ENCODE measurements at places on chromosomes 2 and 18.

GRCh38 chr2:11397513-11397912 lies 53.1 kb upstream of the ROCK2 start:
- DNase-seq: no peak

DNA sequence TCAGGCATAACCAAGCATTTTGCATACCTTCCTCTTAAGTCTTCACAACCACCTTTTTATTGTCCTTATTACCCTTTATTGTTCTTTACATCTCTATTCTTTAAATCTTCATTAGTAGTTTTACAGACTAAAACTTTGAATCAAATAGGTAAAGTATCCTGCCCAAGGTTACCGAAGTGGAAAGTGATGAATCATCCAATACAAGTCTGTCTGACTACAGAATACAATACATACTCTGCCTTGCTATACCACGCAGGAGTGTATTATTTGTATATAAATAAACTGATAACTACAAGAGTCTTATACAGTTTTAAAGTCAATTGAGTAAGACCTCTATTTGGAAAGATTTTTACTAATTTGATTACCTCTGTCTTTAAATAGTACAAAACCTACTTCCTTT lies 196.0 kb downstream of the ZEB2 start:
- no peak for DNase-seq

- DNase-seq: no peak
These were observed 120.1 kb upstream of the SLC1A4 start for GRCh38 chr2:64869126-64869525.

- DNase-seq: no peak
These were observed 299.6 kb downstream of the NDUFA10 start for GRCh38 chr2:239725551-239725890.

DNA sequence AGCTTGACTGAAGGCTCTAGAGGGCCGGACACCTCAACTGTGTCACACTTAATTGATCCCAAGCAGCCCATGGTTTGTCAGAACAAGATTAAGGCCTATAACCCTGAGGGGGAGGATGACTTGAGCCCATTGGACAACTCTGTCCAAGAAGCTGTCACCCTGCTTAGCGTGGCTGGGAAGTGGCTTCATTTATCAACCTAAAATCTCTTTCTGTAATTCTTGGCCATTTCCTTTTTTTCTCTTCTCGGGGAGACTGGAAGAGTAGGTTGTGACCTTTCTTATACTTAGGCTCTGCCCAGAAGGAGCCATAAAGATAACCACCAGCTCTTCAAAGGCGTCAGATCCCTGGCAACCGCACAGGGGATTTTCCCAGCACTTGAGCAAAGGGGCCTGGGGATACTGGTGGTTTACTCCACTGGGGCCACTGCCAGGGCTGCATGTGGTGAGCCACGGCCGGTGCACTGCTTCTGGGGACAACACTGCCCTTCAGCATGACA lies 265.5 kb downstream of the CYRIA start:
- DNase-seq: no peak

GRCh38 chr2:95350368-95350767 lies 52.1 kb upstream of the FAHD2A start:
- DNase-seq: no peak

- DNase-seq: no peak
These were observed 26.1 kb upstream of the IMP4 start for GRCh38 chr2:130316596-130316995.

- DNase-seq: no peak
These were observed 15.3 kb upstream of the REEP1 start for GRCh38 chr2:86352727-86353221.

DNA sequence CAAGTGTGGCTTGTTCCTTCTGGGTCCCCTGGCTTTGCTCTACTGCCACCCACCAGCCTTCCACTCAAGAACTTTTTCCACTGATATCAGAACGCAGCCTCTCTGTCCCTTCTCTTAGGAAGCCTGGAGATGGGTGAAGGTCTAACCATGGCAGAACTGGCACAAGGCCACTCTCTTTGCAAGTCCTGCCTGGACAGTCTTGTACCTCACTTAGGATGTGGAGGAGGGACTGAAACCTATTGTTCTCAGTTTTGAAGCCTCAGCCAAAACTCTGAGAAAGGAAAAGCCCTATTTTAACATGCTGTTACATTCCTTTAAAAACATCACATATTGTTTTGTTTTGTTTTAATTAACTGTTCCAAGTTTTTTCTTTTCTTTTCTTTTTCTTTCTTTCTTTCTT lies 58.9 kb upstream of the NCOA1 start:
- no peak for DNase-seq

- no peak for DNase-seq
These were observed 42.8 kb upstream of the KCNG2 start for GRCh38 chr18:79754831-79755351.

GRCh38 chr2:239275847-239276831 lies 124.7 kb downstream of the HDAC4 start:
- no peak for DNase-seq

- no peak for DNase-seq
These were observed 20.4 kb downstream of the FAM178B start for GRCh38 chr2:96965781-96966514.

- no peak for DNase-seq
These were observed 106.3 kb downstream of the EPHA4 start for GRCh38 chr2:221465776-221466175.

DNA sequence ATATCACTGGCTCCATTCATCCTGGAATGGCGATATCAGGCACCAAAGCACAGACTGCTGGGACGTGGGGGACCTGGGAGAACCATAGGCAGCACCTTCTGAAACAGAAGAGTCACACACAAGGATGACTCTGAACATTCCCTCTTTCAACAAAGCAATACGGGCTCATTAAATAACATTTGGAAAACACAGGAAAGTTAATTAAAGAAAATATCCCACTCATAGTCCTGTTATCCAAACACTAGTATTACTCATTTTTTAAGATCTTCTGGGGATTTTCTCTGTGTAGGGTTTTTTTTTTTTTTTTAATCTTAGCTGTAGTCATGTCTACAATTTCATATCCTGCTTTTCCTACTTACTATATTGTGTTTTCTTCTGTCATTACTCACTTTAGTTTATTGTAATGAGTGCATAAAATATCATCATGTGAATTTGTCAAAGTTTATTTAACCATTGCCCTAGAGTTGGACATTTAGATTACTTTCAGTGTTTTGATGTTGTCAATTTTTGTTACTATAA lies 70.0 kb upstream of the SP3 start:
- DNase-seq: no peak

DNA sequence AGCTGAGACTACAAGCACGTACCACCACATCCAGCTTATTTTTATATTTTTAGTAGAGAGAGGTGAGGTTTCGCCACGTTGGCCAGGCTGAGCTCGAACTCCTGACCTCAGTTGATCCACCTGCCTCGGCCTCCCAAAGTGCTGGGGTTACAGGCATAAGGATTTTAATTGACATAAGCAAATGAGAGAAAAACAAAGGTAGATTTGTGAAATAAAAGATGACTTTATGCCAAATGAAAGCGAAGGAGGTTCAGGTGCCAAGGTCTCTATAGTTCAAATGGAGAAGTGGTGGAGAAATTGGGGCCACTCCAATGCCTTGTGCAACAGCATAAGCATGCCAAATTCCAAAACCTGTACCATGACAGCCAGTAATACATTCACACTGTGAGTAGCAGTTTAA lies 180.6 kb downstream of the MREG start:
- no peak for DNase-seq

DNA sequence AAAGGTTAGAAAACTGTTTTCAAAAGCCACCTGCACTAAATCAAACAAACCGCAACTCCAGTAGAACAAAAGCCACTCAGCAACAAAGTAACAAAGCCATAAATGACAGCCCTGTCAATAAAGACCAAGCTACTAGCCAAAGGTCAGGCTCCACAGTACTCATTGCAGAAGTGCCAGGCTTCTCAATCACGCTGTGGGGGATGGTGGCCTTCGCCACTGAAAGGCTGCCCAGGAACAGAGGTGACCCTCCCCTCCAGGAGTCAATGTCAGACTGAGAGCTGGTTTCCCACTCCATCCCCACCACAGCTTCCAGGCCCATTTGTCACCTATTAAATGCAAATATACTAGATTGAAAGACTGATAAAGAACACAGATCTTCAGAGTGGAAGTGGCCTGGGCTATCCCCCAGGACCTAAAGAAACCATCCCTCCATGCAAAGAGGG lies 5.9 kb downstream of the ATP8B1 start:
- DNase-seq: no peak

DNA sequence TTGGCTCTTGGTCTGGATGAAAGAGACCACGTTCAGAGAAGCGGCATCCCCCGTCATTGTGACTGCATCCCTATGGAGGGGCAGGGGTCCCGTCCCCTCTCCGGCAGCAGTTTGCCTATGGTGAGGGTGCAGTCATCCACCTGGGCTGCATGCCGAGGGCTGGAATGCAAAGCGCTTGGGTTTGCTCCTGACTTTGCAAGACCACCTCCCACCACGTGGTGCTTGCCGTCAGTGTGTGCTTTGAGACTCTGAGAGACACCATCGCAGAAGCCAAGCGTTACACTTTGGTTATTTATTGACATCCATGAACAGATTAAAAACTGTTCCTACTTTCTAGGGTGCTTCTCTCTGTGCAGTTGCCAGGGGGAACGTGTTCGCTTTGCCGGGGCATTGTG lies 59.5 kb downstream of the SH3RF3 start:
- no peak for DNase-seq

DNA sequence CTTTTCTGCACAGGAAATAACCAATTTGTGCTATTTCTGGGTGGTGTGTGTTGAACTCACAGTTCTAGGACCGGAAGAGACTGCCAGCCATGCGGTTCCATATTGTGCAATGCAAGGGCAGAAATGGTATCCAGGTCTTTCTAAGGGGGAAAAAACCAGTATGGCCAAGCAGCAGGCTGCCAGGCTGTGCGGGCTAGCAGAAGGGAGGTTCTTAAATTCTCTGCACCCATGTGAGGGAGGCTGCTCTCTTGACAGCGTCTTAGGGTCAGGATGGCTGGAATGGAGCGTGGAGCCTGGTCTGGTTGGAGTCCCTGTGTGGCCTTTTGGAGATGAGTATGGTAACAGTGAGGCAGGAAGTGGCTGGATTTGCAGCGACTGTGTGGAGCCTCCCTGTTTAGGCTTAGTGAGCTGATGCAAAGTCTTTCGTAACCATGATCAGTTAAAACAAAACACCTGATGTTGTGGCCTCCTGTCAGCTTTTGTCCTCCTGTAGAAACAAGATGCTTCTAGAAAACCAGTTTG lies 52.6 kb downstream of the NCK2 start:
- no peak for DNase-seq

GRCh38 chr2:173898178-173898668 lies 67.0 kb downstream of the SP3 start:
- no peak for DNase-seq

DNA sequence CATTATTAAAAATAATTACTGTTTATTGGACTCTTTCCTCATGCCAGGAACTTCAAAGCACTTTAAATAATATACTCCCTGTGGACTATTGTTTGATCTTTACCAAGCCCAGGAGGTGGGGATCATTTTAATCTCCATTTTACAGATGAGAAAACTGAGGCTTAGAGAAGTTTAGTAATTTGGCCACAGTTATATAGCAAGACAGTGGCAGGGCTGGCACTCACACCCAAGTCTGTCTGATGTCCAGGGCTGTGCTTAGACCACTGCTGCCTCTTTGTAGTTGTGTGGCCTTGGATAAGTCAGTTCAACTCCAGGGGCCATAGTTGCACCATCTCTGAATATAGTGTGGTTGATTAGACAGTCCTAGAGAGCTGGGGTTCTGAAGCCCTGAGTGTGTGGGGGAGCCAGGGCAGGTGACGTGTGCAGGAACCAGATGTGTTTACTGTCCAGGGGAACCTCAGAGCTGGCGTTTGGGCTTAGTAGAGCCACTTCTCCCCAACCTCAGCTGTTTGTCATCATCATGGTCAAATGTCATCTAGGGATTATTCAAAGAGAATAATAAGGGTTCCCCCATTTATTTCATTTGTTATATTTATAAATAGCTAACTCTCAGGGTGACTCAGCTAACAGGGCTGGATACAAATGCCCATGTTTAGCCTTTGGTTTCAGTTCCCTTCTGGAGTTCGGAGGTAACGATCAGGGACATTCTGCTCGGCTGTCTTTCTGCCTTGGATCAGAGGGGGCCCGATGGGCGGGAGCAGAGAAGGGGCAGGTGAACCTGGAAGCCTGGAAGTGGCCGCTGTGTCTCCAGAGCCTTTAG lies 68.0 kb downstream of the BOLA3 start:
- no peak for DNase-seq

DNA sequence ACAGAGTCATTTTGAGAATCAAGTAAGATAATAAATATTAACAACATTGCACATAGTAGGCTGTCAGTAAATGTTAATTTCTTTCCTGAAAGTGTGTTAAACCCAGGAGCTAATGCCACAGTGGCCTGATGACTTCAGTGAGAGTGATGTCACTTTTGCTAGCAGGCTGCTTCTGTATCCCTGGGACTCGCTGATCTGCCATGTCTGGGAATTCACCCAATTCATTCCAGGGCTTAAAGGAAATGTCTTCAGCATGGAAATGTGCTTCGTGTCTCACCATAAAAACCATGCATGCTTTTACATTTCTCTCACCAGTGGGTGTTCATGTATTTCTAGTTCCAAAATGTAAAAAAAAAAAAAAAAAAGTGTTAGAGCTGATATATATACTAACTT lies 56.8 kb upstream of the MAPRE3 start:
- DNase-seq: no peak

DNA sequence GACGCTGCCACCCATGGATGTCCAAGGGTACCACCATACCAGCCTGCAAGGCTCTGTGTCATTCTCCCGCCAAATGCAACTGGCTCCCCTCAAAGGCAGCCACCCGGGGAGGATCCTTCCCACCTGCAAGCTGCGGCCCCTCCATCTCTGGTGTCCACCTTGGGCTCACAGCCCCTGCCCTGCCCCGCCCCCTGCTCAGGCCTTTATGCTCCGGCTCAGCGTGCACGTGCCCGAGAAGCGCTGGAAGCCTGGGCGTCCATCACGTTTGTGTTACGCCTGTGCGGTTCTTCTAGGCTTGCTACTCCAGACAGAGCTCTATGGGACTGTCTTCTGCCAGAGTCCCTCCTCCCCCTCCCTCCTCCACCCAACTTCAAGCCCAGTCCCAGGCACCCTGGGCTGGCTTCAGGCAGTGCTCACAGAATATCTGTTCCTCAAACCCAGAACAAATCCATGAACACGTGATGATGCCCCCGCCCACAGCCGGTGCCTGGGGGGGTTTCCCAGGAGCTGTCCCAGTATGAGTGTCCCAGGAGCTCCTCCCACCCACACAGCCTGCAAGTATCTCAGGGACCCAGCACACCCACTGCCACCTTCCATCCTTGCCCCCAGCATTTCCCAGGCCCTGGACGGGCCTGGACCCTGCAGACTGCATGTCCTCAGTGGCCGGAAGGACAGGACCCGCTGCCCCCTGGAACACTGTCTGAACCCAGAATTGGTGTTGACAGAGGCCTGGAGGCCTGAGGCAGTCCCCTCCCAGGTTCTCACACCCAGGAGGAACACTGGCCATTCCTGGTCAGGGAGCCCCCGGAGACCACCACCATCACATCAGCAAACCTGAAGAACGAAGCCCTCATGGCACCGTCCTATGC lies 30.3 kb downstream of the KIF1A start:
- no peak for DNase-seq

Measured in RKO (cell line).